ENCODE measurements at places on chromosomes 11 and 22. TPM values are rescaled to one million over a fixed set of nuclear protein-coding genes. Genes with fewer than 3 reads are reported as not detected.

DNA sequence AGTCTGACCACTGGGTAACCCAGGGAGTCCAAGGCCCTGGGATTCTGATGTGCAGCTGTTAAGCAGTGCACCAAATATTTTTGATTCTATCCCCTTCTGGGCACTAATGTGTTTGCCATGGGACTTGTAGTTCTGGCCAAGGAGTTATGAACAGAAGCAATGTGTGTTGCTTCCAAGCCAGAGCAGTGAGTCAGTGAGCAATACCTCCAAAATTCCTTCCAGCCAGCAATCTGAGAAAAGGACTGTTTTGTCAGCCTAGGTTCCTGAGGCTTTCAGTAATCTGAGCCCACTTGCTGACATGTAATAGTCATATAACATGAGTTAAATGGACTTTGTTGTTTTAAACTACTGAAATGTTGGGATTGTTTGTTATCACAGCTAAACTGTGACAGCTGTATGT lies 311.4 kb downstream of the NELL1 start:
- no peaks in the 10 kb centered on the region for H3K4me1 ChIP-seq
- H3K36me3 ChIP-seq = no peaks in the 10 kb centered on the region

GRM5 gene
- total RNA-seq = not detected

TRIM49 gene
- not detected for total RNA-seq

- no peaks in the 10 kb centered on the region for H3K27me3 ChIP-seq
- peaks cover 31% of the 10 kb centered on the region for H3K36me3 ChIP-seq
- no peaks in the 10 kb centered on the region for H3K4me1 ChIP-seq
- H3K27ac ChIP-seq = no peak overlapping the region
- H3K4me3 ChIP-seq = no peak overlapping the region
Measured at GRCh38 chr22:50422046-50422445, 52.8 kb downstream of the SBF1 start.

DNA sequence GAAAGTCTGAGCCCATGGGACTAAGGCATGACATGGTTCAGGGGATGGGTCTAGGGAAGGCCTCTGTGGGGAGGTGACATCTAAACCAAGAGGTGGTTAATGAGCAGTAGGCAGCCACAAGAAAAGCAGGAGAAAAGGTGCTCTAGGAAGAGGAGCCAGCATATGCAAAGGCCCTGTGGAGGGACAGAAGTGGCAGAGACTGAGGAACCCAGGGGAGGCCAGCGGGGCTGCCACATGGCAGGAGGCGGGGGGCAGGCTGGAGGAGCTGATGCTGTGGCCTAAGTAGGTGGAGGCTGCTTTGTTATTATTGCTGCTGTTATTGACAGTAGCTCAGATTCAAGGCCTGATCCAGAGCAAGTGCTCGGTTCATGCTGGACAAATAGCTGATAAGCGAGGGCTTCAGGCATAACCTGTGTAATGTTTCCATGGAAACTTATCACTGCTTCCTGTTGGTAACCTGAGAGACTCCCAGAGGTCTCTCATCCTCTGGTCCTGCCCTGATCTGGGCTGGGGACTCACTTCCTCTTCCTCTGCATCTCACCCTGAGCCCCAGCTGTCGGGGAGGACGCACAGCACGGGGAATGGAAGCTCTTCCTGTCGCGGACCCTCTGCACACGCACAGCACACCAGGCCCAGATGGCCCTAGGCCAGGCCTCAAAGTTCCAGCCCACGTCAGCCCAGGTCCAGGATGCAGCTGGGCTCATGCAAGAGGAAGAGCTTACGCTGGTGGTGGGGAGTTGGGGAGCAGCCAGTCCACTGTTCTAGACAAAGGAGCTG lies 75.2 kb upstream of the TP53I11 start:
- DNase-seq = no peak
- H3K27ac ChIP-seq = no peak overlapping the region
- peaks cover 8% of the 10 kb centered on the region for H3K4me1 ChIP-seq
- H3K4me3 ChIP-seq = no peak overlapping the region
